ENCODE measurements at places on chromosomes 5 and 9.
A peak's percentile ranks its signal among the peaks of the same experiment; 100 is the strongest.

DNA sequence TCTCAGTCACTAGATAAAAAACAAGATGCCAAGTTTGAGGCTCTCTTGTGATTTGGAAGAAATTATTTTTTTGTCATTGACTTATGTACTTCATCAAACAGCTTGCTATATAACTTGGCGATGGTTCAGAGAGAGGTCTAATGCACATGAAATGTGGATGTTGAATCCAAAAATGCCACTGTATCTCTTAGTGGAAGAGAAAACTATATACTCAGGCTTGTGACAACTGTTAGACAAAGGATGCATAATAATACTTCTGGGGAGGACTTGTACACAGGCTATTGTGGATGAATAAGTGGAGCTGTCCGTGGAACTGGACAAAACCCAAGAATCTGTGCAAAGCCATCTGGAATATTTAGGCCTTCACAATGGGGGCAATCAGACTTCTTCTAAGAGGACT is 162.9 kb upstream of the NMUR2 start:
- no peak for DNase-seq

- no peak for DNase-seq
These were observed 592 bp downstream of the ANKRD55 start for GRCh38 chr5:56232538-56232937.

DNA sequence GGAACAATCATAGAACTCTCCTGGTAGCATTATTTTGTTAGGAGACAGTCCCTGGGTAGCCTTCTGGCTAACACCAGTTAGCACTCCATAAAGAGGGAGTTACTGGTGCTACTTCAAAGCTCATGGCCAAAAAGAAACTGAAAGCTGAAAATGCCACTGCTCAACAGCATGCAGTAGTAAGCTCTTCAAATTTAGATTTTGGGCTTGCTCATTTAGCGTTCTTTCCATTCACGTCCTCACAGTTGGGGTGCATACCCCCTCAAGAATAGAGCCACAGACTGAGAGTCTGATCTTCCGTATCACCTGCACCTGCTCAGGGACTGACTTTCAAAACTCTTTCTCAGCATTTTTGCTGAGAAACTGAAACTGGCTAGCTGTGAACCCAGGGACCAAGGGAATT is 24.7 kb downstream of the NTRK2 start:
- no peak for DNase-seq

- DNase-seq = no peak
These were observed 17.4 kb downstream of the FAM78A start for GRCh38 chr9:131258698-131259431.

- peak; percentile 61 for DNase-seq
These were observed 21.1 kb upstream of the CDKN2AIPNL start for GRCh38 chr5:134432677-134433359.

DNA sequence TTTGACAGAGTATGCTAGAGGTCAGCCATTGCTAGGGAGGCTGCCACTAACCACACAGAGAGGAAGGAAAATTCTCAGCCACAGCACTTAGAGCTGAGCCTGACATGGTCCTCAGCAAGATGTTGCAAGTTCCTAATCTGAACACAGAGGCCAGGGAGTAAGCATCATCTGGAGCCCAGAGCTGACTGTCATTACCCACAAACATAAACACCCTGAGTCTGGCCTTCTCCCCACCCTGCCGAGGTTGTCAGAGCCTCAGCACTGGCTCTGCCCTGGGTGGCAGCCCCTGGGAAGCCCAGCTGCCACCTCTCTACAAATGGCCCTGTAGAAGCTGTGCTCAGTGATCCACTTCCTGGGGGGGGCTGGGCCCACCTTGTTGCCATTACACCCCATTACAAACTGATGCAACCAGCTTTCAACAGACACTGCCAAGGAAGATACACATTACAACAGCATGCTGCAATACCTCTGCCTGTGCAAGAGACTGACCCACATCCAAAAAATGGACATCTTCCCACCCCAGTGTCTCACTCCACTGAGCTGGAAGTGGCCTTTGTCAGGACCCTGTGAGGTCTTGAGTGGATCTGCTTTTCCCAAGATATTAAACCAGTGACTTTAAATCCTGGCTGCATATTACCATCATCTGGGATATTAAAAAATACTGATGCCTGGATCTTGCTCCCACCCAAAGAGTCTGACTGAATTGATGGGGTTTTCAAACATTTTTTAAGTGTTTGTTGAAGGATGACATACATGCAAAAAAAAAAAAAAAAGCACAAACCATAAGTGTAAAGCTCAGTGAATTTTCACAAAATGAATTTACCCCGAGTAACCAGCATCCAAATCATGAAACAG is 33.0 kb downstream of the IRF1 start:
- DNase-seq = no peak

DNA sequence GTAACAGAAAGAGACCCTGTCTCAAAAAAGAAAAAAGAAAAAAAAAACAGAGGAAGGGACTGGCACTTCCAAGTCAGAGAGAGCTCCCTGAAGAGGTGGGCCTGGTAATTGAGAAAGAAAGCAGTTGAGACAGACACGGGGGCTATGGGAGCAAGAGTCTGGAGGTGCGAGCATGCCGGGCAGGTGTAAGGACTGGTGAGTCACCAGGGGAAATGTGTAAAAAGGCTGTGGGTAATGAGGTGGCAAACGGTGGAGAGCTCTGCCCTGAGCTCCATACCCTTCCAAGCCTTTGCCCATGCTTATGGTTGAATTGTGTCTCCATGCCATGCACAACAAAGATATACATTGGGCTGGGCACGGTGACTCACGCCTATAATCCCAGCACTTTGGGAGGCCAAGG is 18.0 kb upstream of the JADE2 start:
- DNase-seq = no peak

DNA sequence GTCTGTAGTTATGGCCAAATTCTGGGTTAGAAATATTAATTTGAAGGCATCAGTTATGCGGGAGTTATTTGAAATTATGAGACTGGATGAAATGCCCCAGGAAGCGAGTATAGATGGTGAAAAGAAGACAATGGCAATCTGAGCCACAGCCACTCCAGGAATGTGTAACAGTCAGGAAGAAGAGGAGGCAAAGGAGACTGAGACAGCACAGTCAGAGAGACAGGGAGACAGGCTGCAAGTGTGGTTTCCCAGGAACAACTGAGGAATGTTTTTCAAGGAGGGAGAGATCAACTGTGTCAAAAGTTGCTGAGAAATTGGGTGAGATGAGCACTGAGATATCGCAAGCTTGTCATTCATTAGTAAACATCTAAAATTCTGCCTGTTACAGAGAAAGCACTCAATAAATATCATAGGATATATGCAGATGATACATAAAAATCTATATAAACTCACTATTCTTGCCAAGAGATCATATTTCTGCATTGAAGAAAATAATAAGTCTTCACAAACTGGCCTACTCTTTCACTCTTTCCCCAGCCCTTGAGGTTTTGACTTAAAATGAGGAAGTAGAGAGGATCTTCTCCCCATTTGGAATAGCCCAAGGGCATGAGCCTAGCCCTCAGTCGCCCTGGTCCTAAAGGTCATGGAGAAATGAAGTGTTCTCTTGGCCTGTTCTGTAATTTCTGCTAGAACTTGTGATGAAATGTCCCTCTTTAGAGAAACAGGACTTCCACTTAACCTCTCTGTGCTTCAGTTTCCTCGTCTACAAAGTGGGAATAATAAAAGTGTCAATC is 48.5 kb upstream of the RLN1 start:
- DNase-seq = peak; percentile 30

GRCh38 chr5:119274767-119275130 is 81.1 kb upstream of the TNFAIP8 start:
- DNase-seq = peak; percentile 10

GRCh38 chr5:177462021-177462670 is 11.3 kb downstream of the DBN1 start:
- no peak for DNase-seq

- no peak for DNase-seq
These were observed 3.3 kb downstream of the OR1L8 start for GRCh38 chr9:122579874-122580273.

DNA sequence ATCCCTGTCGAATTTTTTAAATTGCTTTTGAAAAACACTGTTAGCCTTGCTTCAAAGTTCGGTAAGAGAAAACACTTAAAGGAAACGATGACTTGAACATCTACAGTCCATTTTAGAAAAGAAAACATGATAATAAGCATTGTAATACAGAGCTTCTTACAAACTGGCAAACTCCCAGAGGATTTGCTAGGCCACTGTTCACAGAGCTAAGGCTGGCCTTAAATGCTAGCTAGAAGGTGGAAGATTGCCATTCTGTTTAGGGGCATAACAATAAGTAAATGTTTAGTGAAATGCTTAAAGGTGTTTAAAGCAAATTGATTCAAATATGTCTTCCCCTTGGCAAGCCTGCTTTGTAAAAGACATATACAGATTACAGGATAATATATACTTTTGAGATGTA is 169.6 kb downstream of the TLE4 start:
- no peak for DNase-seq

DNA sequence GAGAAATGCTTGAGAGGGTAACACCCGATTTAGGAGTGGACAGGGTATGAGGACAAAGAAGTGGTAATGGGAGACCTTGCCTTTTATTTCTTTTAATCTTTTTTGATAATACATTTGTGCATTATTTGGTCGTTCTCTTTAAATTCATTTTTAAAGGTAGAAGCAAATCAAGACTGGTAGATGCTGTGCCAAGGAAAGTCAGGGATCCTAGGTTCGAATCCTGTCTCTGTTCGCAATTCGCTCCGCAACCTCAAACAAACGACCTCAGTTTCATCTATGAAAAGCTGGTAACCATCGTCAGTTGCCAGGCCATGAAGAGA is 353 bp upstream of the TMED9 start:
- no peak for DNase-seq

- DNase-seq = no peak
These were observed 714 bp downstream of the SEC24A start for GRCh38 chr5:134649163-134649835.

DNA sequence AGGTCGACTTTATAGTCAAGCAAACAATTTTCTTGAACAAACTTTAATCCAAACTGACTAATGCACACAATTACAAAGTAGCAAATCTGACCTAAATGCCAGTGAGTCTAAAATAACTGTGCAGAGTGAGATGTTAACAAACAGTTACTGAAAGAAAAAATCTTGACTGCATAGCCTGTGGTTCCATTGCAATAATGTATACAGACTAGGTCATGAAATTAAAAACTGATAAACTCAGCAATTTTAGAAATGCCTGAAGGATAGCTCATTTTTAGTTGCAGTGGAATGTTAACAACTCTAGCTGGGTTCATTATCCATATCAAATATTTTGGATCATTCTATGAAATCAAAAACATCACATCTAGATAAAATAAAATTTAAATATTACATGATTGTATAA is 73.4 kb upstream of the CDH12 start:
- no peak for DNase-seq

DNA sequence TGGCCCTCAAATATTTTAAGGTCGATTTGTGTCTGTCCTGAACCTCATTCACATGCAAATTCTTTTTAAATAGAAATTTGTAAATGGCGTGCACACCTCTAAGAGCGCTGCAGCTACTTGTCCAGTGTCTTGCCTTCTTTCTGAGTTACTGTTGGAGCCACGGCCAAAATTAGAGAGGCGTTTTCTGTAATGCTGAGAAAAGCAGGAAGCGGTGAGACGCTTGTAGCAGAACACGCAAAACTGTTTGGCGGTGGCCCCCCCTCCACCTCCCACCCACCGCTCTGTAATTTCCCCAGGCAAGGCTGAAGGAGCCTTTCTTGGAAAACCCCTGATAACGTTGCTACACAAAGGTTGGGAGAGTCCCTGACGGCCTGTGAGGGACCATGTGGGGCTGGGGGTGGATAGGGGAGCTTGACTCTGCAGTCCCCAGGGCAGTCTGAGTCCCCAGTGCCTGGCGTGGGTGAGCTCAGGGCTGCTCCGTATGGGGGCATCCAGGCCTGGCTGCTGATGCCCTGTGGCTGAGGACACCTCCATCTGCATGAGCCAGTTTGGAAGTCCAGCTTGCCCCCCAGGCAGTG is 96.5 kb downstream of the GADD45G start:
- no peak for DNase-seq

- no peak for DNase-seq
These were observed 365.9 kb downstream of the ZSWIM6 start for GRCh38 chr5:61697809-61698558.

DNA sequence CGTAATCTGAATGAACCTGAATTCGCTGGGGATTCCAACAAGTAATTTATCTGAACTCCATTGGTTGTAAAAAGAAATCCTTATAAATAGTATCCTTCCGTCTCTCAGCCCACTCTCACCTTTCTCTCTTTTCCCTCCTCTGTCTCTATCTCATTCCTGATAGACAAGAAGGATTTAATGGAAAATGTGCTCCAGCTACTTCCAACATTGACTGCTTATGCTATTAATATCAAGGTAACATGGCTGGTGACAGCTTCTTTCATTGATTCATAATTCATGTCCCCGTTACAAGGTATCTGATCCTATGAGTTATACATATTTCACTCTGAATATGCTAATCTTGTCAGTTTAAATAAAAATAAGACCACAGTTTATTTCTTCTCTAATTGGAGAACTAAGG is 326.8 kb downstream of the RASEF start:
- no peak for DNase-seq

GRCh38 chr5:87944553-87945285 is 323.9 kb downstream of the TMEM161B start:
- no peak for DNase-seq

- DNase-seq = no peak
These were observed 191.0 kb downstream of the ESM1 start for GRCh38 chr5:54794135-54794975.

DNA sequence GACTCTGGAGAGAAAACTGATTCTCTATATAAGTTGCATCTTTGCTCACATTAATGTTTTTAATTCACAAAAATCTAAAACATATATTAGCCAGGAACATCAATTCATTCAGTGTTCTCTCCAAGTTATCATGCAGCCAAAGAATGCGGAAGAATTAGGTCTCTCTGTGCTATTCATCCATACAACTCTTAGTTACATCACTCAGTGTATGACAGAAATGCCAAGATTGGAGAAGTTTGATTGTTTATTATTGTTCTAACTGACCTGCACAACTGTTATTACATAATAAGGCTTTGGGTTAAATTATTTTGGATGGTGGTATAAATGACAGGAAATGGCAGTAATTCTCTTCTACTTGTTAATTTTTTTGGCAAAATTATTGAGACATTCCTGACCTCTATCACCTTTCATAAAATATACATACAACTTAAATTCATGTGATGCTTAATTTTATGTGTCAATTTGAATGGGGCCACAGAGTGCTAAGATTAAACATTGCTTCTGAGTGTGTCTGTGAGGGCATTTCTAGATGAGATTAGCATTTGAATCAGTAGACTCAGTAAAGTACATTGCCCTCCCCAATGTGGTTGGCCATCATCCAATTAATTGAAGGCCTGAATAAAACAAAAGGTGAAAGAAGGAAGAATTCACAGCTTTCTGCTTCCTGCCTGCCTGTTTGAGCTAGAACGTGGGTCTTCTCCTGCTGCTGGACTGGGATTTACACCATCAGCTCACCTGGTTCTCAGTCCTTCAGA is 70.2 kb downstream of the NR2F1-AS1 start:
- DNase-seq = no peak

GRCh38 chr9:129712634-129713401 is 40.0 kb downstream of the PTGES start:
- peak; percentile 53 for DNase-seq

GRCh38 chr5:144742361-144742760 is 571.7 kb downstream of the KCTD16 start:
- no peak for DNase-seq
